ENCODE measurements at places on chromosomes 4 and X.

- no peak for DNase-seq
Measured at GRCh38 chr4:73067971-73068394, 1.5 kb downstream of the COX18 start.

GRCh38 chr4:110621839-110622751 lies 782 bp downstream of the PITX2 start:
- no peak for DNase-seq

GRCh38 chr4:8915201-8916200 lies 43.9 kb upstream of the HMX1 start:
- no peak for DNase-seq

DNA sequence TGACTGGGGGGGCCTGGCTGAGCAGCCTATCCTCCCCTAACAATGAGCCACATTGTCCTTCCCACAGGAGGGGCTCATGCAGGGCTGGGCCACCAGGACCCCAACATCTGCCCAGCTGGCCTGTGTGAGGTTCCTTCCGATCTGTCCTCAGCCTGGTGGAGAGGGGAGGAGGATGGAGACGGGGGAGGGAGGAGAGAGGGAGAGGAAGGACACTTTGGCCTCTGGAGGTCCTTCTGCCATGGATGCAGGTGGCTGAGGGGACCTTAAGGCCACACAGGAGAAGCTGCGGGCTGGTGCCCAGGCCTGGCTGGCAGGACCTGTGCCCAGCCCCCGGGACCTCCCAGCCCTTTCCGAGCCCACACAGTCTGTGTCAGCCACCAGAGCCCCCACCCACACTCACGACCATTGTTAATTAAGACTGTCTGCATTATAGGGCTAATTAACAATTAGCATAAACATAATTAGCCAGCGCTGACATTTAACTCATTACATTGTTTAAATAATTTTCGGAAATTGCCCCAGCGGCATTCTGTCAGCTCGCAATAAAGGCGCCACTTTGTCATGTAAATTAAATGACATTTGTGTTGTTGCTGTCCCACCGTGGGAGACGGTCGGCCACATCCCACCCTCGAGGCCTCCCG lies 53.0 kb upstream of the NKX1-1 start:
- DNase-seq: no peak

- no peak for DNase-seq
Measured at GRCh38 chr4:103144926-103145325, 45.3 kb upstream of the BDH2 start.

- DNase-seq: no peak
Measured at GRCh38 chr4:76486588-76487276, 51.7 kb downstream of the SHROOM3 start.

DNA sequence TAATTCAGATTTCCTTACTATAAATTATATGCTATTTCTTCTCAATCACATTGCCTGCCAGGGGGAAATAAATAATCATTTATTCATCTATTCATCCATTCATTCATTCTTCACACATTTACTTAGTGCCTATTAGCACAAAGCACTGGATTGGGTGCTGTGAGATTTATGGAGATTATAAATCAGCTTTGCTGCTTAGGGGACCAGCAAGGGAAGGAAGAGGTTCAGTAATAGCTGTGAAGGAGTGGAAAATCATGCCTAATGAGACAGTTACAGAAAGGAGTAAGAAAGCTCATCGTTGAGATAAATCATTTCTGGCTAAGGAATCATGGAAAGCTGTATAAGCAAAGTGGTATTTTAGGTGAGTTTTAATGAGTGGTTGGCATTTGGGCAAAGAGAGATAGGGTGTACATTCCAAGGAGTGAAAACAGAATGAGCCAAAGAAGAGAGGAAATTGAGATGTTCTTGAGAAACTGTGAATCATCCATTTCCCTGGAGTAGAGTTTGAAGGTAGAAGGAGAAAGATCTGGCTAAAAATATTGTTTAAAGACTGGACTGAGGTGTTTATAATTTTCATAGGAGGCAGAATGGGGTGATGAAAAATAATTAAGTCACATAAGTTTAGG lies 9.6 kb downstream of the ARSJ start:
- no peak for DNase-seq

GRCh38 chr4:153684971-153685371 lies 891 bp downstream of the TLR2 start:
- DNase-seq: no peak

- no peak for DNase-seq
Measured at GRCh38 chrX:64206556-64207162, 1.2 kb upstream of the AMER1 start.

- no peak for DNase-seq
Measured at GRCh38 chr4:10696253-10696652, 11.7 kb upstream of the CLNK start.

DNA sequence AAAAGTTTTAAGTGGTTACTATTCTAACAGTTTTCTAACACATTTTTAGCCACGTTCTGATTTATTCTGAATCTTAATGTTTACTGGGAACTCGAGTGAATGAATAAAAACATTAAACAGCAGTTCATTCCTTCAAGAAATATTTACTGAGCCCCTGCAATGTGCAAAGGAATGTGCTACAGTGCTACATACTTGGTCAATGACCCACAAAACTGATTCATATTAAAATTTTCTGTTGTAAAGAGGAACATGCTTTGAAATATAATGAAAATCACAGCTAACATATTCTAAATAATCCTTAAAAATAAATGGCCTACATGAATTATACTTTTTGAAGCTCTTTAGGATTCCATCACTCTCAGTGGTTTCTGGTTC lies 78.7 kb downstream of the ARAP2 start:
- no peak for DNase-seq
